ENCODE measurements at places on chromosomes 12 and 14. TPM values are rescaled to one million over a fixed set of nuclear protein-coding genes. Genes with fewer than 3 reads are reported as not detected.

TCL1B gene
- not detected for total RNA-seq

OTUB2 gene
- 0.84 TPM for total RNA-seq

B4GALNT3 gene
- total RNA-seq, result 0.60 TPM

KLRC2 gene
- not detected for total RNA-seq

RPGRIP1 gene
- 0.79 TPM for total RNA-seq

SERPINA9 gene
- not detected for total RNA-seq

PAX9 gene
- not detected for total RNA-seq

FKBP4 gene
- 30.9 TPM for total RNA-seq

ZNF891 gene
- 2.8 TPM for total RNA-seq

TSPAN11 gene
- total RNA-seq, result 0.94 TPM

AJUBA gene
- total RNA-seq, result 4.0 TPM

SOX5 gene
- total RNA-seq, result 67.6 TPM

PLBD1 gene
- total RNA-seq, result 18.3 TPM

CISTR gene
- not detected for total RNA-seq

RTL1 gene
- total RNA-seq, result not detected

OR6C6 gene
- not detected for total RNA-seq

KERA gene
- total RNA-seq, result not detected

ARL1 gene
- 59.3 TPM for total RNA-seq

ALDH1L2 gene
- total RNA-seq, result 3.7 TPM

PIWIL1 gene
- total RNA-seq, result not detected

SAMD15 gene
- total RNA-seq, result not detected

STAC3 gene
- 3.7 TPM for total RNA-seq

RNASE7 gene
- total RNA-seq, result not detected

PPP1R36 gene
- total RNA-seq, result 0.63 TPM

POU6F1 gene
- total RNA-seq, result 6.4 TPM

TAS2R8 gene
- not detected for total RNA-seq

CLEC1B gene
- not detected for total RNA-seq

TDP1 gene
- total RNA-seq, result 12.8 TPM

KRT71 gene
- total RNA-seq, result not detected

PRH2 gene
- not detected for total RNA-seq

KRT72 gene
- total RNA-seq, result 0.31 TPM

CFAP251 gene
- 7.4 TPM for total RNA-seq

SRGAP1 gene
- 14.4 TPM for total RNA-seq

NTF3 gene
- total RNA-seq, result not detected

GRIN2B gene
- 0.19 TPM for total RNA-seq

CLEC6A gene
- total RNA-seq, result not detected

PPP4R4 gene
- 1.5 TPM for total RNA-seq

GPR65 gene
- 4.6 TPM for total RNA-seq

TBC1D30 gene
- total RNA-seq, result 2.6 TPM

TC2N gene
- 106 TPM for total RNA-seq

MYF6 gene
- total RNA-seq, result 0.44 TPM

P2RX2 gene
- total RNA-seq, result not detected

GLIPR1L1 gene
- total RNA-seq, result not detected

DNAH10 gene
- not detected for total RNA-seq

OR4K2 gene
- total RNA-seq, result not detected

EML5 gene
- 0.36 TPM for total RNA-seq

RND1 gene
- 4.4 TPM for total RNA-seq

RNASE4 gene
- 234 TPM for total RNA-seq

WNT1 gene
- total RNA-seq, result not detected

C12orf56 gene
- total RNA-seq, result not detected

KRT2 gene
- total RNA-seq, result not detected

IRAK3 gene
- 63.6 TPM for total RNA-seq

Measured in omental fat pad (tissue), 4 donors.